ENCODE measurements at places on chromosomes 12 and 14.

- DNase-seq = no peak
Observed at GRCh38 chr14:78259831-78260230, 89.7 kb downstream of the NRXN3 start.

DNA sequence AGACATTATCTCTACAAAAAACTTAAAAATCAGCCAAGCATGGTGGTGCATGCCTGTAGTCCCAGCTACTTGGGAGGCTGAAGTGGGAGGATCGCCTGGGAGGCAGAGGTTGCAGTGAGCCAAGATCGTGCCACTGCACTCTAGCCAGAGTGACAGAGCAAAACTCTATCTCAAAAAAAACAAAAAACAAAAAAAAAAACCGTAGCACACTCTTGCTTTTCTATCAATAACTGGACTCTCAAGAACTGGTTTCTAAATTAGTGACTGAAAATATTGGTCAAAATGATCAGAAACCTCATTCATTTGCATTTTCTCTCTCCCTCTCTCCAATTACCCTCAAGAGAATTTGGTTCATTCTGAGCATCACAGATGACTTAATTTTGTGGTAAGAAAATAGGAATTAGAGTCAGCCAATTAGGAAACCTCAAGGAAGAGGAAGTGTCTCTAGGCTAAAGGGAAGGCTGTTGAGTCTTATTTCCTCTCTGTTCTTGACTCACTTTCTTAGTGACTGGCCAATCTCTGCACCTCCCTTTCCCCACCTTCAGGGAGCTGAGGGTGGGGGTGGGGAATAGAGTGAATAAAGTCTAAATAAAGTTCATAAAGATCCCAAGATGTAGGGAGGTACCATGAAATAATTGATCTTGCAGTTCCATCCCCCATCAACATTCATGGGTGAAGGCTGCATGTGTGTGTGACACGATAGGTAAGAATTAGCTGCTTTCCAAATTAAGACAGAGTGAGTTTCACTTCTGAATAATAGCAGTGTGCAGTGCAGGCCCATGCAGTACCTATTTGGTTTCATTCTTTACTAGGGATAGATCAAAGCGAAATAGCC is 6.8 kb upstream of the PSMA6 start:
- DNase-seq = peak; percentile 67

DNA sequence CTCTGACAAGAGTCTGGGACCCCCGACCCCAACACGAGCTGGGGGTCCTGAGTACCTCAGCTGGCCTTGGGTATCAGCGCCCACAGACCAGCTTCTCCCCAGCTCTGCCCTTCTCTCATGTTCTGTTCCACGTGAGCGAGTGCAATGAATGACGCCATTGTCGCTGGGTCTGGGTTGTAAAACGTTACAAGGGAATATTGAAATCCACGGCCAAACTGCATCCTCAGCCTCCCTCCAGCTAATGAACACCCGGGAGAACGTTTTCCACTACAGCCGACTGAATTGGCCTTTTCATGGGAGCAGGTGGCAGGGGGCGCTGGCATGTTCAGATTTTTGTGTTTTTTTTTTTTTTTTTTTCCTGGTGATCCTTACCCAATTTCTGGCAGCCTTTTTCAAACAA is 34.7 kb downstream of the TBX5 start:
- no peak for DNase-seq

DNA sequence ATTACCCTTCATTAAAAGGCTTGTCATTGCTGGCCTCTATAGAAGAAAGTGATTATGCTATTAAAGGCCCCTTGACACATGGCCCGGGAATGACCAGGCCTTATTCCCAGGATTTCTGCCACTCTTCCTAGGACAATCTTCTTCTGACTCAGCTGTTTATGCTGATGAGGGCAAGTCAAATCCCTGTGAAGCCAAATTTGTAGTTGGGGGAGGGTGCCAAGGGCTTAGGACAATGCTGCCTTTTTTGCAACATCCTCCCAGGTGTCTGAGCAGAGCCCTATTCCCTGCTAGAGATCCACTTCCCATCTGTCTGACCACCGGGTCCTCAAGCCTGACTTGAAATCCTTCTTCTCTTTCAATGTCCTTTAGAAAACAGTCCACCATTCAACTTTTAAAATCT is 230.7 kb upstream of the SRRM4 start:
- no peak for DNase-seq

GRCh38 chr12:130555628-130556485 is 160.2 kb downstream of the RIMBP2 start:
- no peak for DNase-seq

DNA sequence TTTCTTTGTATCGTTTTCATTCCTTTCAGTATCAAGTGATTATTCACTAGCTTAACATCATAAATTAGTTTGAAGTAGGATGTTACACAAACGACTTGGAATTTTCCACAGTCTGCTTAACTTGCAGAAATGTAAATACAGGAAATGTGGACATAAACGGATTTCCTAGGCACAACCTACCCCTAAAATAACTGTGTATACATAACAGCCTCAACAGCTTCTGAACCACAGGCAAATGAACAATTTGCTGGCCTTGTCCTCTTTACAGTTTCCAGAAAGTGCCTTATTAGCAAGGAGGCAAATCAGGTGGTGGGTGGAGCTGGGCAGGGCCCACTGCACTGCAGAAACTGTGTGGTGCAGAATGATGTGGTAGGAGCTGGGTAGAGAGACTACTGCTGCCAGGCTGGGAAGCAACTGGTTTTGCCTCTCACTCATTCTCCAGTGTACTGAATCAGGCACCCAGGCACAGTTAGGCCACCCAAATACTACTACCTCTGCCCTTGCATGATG is 14.1 kb downstream of the DRAM1 start:
- no peak for DNase-seq

DNA sequence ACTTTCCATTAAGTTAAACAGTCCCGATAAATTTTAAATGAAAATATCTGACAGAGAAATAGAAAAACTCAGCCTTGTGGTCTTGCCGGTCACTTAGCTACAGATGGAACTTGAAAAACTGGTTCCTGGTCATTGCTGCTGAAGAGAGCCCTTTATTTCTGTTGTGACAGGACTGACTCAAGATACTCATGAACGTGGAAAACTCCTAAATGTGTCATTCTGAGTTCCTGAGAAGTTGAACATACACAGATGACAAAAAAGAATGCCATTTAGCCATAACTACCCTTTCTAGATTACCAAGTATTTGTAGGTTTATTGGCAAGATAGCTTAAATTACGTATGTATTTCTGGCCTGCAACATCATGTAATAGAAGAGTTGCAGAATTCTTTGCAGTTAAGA is 134.2 kb downstream of the HMGA2 start:
- DNase-seq = no peak

GRCh38 chr12:6432991-6433390 is 11.8 kb upstream of the CD27 start:
- peak; percentile 61 for DNase-seq

DNA sequence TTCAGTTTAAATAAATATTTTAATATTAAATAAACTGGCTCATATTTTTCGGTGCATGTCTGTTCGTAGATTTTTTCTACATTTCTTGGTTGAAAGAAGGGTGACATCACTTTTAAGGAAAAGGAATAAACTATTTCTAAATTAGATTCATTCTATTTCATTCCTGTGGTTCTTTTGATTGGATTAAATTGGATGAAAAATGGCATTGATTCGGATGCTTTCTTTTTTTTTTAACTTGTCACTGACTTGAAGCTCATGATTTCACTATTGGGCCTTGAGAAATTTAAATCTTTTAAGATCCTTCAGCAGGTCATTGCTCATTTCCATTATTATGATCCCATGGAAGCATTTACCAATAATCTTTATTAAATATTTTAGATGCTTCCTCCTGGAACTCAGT is 113.1 kb upstream of the RASSF8 start:
- no peak for DNase-seq

DNA sequence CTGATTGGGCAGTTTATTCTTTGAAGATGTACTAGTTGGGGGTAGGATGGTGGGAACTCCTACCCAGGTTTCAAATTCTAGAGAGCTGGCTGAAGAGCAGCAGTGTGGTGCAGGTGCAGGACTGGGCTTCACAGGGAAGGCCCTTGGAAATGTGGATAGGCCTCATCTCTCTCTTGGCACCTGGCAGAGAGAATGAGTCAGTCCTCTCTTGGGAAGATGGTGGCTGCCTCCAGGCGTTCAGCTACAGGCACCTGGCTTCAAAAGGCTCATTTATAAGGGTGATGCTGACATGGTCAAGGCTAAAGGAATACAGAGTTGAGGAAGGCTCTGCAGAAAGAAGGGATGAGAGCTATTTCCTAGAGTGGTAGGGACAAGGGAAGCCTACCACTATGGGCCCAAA is 179.7 kb upstream of the VASH1 start:
- no peak for DNase-seq

- DNase-seq = no peak
Observed at GRCh38 chr12:45248095-45248494, 32.2 kb downstream of the ANO6 start.

DNA sequence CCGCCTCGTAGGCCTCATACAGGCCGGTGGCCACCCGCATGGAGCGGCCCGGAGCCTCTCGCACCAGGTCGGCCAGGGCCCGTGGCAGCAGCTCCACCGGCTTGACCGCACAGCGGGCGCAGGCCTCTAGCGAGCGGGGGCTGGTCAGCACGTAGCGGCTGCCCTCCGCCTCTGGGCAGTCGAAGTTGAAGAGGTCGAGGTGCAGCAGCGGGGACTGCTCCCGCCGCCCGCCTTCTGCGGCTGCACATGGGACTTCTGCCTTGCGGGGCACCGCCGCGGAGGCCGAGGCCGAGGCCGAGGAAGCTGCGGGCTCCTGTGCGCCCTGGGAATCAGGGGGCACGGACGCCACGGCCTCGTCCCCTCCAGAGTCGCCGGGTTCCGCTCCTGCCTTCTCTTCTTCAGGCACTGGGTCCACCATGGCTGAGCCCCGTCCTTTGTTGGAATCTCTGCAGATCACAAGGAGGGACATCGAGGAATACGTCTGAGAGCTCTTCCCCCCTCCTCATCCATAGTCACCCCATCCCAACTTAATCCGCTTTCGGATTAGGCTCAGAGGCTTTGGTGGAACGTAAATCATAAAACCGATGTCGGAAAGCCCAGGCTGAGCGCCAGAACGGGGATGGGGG is 1.4 kb downstream of the CCDC177 start:
- no peak for DNase-seq

DNA sequence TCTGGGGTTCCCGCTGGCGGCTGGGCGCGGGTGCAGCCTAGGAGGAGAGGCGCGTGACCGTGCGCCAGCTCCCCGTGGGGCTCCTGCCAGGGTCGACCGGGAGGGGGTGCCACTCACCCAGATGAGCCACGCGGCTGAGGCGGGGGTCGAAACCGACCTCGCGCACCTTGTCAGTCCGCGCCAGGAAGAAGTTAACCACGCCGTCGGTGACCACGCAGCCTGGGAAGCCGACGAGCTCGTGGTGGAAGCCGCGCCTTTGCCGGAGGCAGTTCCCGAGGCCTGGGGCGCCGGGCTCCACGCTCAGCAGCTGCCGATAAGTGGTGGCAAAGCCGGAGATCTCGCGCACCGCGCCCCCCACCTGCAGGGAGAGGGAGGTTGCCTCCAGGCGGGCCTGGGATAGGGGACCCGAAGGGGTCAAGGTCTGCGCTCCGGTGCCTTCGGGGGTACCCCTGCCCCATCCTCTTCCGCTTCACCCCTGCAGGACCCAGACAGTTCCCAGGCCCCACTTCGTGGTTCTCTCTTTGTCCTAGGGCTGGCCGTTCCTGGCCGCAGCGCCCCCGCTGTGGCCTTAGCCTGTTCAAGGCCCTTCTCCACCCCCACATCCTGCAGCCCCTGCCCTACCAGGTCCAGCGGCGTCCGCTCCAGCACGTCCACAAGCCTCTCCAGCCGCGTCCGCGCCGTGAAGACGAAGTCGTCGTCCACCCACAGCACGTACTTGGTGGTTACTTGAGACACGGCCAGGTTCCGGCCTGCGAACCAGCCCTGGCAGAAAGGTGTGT is 5.3 kb downstream of the B4GALNT1 start:
- DNase-seq = no peak

- DNase-seq = no peak
Observed at GRCh38 chr14:57573173-57573572, 79.5 kb upstream of the CCDC198 start.

DNA sequence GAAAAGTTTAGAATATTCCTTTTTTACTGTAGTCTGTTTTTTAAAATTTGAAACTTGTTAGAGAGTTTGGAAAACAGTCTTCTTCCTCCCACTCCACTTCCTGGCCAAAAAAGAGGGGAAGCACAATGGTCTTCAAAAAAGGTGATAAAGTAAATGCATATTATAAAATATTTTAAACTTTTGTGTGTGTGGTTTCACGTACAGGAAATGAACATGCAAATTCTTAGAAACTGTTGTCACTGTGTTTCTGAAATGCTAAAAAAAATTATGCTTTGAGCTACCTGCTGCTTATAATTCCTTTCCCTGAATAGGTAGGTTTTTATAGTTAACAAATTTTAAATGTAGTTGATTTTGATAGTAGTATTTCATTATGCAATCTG is 2.9 kb downstream of the FGFR1OP2 start:
- no peak for DNase-seq

DNA sequence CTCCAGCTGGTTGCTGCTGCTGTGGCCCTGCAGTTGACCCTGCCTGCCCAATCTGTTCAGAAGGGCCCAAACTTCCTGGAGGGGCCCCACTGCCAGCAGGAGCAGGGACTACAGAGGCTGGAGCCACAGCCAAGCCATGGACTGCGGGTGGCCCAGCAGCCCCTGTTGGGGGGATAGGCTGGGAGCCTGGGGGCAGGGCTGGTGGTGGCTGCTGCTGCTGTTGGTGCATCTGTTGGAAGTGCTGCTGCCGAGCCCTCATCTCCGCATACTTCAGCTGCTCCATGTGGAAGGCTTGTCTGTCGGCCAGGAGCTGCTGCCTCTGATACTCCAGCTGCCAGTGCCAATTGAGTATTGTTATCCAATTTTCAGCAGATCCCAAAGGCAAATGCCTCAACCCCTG is 7.2 kb downstream of the MYL6 start:
- no peak for DNase-seq

DNA sequence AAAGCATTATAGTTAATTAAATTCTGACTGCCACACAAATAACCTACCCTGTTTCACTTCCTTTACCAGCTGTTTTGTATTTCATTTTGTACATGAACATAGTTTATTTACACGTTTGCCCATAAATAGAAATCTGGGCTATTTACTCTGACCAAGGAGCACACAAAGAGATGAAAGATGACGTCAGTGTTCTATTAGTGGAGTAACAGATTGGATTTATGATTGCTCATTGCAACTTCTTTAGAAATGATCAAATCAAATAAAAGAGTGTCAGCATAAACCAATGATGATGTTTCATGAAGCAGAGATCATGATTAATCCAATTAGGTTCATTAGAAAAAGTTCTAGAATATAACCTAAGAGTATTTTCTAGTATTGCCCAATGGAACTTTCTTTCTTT is 12.0 kb upstream of the RTL1 start:
- no peak for DNase-seq

- DNase-seq = no peak
Observed at GRCh38 chr14:78519863-78520262, 349.7 kb downstream of the NRXN3 start.

DNA sequence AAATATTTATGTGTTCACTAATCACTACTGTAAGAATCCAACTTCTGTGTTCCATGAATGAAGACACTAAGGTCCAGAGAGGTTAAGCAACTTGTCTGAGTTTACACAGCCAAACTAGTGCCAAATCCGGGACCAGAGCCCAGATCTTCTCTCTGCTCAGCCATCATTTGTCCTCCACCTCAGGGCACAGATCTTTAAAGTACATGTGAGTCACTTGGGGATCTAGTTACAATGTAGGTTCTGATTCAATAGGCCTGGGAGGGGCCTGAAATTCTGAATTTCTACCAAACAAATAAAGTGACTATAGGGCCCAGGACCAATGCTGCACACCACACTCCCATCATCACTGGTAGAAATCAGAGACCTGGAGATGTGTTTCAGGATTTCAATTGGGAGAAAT is 162.9 kb downstream of the GXYLT1 start:
- no peak for DNase-seq

All from activated effector memory CD4-positive, alpha-beta T cell treated with anti-CD3 and anti-CD28 coated beads, Interleukin-2, amount 50 U/mL, for 16 hours (primary cell).